ENCODE measurements at places on chromosomes 16 and 17. TPM values are rescaled to one million over a fixed set of nuclear protein-coding genes. Genes with fewer than 3 reads are reported as not detected.
A peak's percentile ranks its signal among the peaks of the same experiment; 100 is the strongest.

PRSS22 gene
- polyA plus RNA-seq = 0.10 TPM

DNA sequence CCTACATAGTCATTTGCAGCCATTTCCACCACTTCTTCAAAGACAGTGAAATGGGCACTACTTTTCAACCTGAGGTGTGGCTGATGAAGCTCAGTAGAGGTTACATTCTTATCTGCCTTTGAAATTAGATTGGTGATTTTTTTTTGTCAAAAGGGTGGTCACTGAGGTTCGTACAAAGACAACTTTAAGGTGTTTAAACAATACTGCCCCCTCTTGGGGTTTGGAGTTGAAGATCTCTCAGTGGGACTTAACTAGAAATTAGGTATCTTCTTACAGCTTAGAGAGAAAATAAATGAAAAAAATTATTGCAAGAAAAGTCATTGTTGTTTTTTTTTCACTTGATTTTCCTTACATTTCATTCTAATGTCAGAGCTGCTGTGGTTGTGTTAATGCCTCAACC, 713.2 kb downstream of the CDH11 start:
- DNase-seq = no peak

DNA sequence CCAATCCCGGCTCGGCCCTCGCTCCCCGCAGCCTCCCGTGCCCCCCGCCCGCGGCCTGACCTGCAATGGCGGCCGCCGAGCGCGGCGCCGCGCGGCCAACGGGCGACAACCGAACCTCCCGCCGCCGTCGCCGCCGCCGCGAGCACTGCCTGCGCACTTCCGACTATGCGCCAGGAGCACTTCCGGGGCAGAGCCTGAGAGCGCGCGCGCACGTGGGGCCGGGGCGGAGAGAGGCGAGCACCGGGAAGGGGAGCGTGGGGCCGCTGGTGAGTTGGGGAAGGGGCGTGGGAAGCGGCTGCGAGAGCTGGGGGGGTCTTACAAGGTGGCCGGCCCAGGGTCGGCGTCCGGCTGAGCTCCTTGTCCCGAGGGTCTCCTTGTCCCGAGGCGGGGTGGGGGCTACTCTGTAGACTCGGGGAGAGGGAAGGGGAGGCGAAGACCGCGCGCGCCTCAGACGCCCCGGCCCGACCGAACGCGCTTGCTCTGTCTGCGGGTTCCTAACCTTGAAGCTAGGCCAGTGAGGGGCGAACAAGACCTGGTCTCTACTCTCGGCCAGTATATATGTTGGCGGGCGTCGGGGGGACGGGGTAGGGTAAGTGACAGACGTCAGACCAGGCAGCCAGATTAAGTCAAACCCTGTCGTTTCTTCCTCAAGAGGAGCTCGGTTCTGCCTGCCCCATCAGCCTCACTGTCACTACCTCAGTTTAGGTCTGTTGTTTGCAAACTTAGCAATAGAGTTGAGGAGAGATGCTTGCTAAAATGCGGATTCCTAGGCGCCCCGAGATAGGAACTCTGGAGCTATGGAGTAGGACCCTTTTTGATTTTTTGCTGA, at the start of the genes CHTF8 and UTP4:
CHTF8 (minus strand) TSS at position 165 of the 829 bp plus-strand sequence. CDS start 11,130 bp downstream, outside the sequence.
UTP4 (plus strand) TSS at position 226 of the 829 bp plus-strand sequence. CDS start 811 bp downstream, outside the sequence.
- peak; percentile 85 for DNase-seq

- DNase-seq = no peak
Observed at GRCh38 chr16:64450177-64450576, 671.7 kb downstream of the CDH11 start.

GRCh38 chr16:50072730-50073129, 7.0 kb downstream of the HEATR3 start:
- no peak for DNase-seq

DNA sequence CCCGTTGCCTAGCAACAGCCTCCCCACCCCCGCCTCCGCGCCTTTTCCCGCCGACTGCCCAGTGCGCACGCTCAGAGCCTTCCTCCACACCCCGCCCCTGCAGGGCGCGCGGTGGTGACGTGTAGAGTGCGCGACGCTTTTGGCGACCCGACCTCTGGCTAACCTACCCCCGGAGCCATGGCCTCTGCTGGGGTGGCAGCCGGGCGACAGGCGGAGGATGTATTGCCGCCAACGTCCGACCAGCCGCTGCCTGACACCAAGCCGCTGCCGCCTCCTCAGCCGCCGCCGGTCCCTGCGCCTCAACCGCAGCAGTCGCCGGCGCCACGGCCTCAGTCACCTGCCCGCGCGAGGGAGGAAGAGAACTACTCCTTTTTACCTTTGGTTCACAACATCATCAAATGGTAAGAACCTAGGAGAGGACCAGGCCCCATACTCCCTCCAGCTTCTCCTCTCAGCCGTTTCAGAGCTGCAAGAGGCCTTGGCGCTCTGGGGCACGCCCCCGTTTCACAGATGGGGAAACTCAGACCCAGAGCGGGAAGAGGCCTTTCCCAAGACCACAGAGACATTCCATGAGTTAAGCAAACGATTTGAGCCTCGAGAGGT, at the start of gene MED9:
MED9 (plus strand) TSS at position 136 of the 603 bp plus-strand sequence; CDS start at position 178, 42 bp downstream.
- peak; percentile 95 for DNase-seq

- no peak for DNase-seq
Observed at GRCh38 chr16:68310437-68310773, 341 bp downstream of the SLC7A6OS start.

- no peak for DNase-seq
Observed at GRCh38 chr16:9854675-9855074, 327.6 kb downstream of the GRIN2A start.

GRCh38 chr17:978103-979093, 1.2 kb downstream of the NXN start:
- no peak for DNase-seq

All from A549 (cell line).